BE2C (cell line): ENCODE measurements at places on chromosomes 1 and 21.

DNA sequence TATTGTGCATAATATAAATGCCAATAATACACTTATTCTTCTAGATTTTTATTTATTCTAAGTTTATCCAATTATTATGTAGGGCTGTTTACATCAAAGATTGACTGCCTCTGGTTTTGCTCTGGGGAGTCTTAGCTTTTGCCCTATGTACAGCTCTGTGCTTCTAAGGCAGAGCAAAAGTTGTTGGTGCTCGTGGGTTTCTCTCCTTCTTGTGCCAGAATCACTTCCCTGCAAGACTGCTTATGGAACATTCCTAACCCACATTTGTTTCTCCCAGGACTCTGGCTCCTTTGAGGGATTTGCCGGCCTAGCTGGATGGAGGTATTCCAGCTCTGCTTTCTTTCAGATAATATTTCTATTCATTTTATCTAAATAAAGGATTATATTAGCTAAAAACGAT lies 849.1 kb downstream of the USP25 start:
- DNase-seq = no peak

GRCh38 chr1:84096176-84096575 lies 47.9 kb upstream of the PRKACB start:
- DNase-seq = no peak

- no peak for DNase-seq
These were observed 89.2 kb downstream of the CEP350 start for GRCh38 chr1:180043785-180044184.

DNA sequence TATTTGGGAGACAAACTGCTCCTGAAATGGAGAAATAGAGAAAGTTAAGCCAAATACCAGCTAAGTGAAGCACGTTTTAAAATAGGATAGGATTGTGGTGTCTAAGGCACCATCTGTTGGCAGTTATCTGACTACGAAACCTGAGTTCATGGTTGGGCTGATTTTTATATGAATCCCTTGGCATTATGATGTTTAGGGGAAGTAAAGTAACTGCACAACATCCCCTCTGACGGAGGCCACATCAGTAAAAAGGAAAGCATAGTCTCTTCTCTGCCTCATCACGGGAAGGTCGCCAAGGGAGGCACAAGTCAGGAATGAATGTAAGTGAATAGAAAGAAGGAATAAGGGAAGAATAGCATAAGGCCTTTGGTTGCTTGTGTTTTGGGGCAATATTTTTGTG lies 128.0 kb downstream of the PRRX1 start:
- DNase-seq = no peak

- DNase-seq = no peak
These were observed 42.4 kb upstream of the TACSTD2 start for GRCh38 chr1:58619286-58620054.

DNA sequence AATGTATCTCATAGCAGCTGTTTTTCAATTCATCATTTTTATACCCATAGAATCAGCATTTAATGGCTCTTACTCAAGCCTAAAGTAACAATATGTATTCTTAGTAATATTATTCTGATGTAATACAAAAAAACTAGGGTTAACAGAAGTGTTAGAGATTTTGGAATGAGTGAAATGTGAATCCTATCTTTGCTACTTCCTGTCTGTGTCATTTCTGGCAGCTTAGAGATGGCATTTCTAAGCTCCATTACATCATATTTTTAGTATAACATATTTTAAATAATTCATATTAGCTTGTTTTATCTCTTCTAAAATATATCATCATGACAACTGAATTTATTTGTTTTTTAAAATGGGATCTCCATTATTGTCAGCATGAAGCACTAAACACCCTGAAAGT lies 90.2 kb downstream of the LRRC7 start:
- no peak for DNase-seq

- no peak for DNase-seq
These were observed 10.0 kb downstream of the RPTN start for GRCh38 chr1:152148981-152149380.

- no peak for DNase-seq
These were observed 692.9 kb downstream of the USP25 start for GRCh38 chr21:16422702-16423101.

DNA sequence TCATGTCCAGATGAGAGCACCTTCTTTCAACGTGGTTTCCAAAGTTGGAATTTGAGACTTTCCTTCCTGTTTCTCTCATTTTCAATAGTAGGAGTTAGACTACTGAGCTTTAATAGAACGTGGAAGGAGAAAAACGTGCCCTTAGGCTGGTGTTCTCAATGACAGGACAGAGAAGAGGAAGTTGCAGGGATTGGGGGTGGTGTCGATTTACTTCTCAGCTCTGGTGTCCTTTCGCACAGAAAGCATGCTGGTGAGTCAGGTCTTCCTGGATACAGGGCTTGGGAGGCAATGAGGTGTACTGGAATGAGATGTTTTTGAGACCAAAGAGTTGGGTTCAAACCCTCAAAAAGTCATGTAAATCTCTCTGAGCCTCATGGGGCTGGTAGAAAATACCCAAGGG lies 67.1 kb downstream of the HIVEP3 start:
- DNase-seq = no peak

GRCh38 chr1:36034692-36035091 lies 49.2 kb upstream of the TEKT2 start:
- no peak for DNase-seq
